C1 segment of cervical spinal cord (tissue), 14 donors: ENCODE measurements at places on chromosomes 12 and 14.

GRCh38 chr14:68469208-68469713 is 323.6 kb downstream of the ZFP36L1 start:
- no peak for DNase-seq

- DNase-seq: no peak
Observed at GRCh38 chr14:71168564-71169427, 261.5 kb downstream of the PCNX1 start.

- DNase-seq: peak; percentile 33
Observed at GRCh38 chr14:58638231-58639197, 752 bp downstream of the DACT1 start.

DNA sequence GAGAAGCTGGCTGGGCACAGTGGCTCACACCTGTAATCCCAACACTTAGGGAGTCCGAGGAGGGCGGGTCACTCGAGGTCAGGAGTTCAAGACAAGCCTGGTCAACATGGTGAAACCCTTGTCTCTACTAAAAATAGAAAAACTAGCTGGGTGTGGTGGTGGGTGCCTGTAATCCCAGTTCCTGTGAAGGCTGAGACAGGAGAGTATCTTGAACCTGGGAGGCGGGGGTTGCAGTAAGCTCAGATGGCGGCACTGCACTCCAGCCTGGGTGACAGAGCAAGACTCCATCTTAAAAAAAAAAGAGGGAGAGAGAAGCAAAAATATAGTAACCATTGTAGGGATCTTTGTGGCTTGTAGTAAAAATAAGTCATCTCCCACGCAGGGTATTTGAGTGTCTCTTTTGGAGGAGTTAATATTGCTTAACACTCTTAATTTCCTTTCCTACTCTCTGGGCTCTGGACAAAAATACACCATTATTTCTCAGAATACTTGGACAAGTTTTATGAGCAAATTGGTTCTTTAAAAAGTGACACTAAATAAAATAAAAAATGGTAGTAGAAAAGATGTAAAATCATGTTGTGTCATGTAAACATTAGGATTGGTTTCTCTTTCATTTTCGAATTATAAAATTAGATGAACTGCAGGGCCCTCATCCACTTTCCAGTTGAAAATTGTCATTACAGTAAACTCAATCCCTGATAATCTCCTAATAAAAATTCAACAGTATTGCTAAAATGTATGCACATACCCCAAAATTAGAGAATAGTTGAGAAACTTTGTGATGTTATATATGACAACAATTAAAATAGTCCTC is 61.1 kb upstream of the C12orf71 start:
- no peak for DNase-seq

- no peak for DNase-seq
Observed at GRCh38 chr14:72552236-72552635, 341.7 kb downstream of the DPF3 start.

- DNase-seq: no peak
Observed at GRCh38 chr14:25237845-25238244, 187.9 kb upstream of the STXBP6 start.

DNA sequence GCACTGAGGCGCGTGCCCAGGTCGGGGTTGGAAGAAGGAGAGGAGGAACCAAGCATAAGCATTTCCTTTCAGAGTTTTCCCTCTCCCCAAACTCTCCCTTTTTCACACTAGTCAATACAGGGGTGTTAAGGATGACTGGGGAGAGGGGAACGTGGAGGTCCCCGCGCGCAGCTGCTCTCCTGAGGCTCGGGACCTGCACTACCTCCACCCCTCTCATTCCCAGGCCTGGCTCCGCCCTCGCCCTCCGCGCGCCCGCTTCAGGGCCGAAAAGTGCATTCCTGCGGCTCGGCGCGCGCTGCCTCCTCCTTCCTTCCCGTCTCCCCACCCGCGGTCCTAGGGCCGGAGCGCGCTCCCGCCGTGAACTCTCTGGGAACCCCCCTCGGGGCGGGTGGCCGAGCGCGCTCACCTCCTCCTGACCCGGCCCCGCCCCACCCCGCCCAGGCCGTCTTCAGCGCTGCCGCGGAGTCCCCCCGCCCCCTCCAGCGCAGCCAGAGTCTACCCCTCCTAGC is 11.3 kb downstream of the RARG start:
- peak; percentile 45 for DNase-seq

GRCh38 chr14:91112194-91112593 is 1.7 kb upstream of the DGLUCY start:
- DNase-seq: no peak

DNA sequence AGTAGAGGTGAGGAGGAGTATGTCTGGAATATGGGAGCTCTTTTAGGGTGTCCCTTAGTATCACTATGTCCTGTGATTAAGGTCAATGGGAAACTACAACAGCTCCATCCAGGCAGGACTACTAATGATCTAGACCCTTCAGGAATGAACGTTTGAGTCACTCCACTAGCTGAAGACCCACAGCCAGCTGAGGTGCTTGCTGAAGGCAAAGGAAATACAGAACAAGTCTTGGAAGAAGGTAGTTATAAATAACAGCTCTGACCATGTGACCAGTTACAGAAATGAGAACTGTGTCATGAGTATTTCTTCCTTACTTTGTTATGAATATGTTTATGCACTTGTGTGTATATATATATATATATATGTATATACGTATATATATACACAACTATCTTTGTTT is 40.5 kb upstream of the USP44 start:
- no peak for DNase-seq

DNA sequence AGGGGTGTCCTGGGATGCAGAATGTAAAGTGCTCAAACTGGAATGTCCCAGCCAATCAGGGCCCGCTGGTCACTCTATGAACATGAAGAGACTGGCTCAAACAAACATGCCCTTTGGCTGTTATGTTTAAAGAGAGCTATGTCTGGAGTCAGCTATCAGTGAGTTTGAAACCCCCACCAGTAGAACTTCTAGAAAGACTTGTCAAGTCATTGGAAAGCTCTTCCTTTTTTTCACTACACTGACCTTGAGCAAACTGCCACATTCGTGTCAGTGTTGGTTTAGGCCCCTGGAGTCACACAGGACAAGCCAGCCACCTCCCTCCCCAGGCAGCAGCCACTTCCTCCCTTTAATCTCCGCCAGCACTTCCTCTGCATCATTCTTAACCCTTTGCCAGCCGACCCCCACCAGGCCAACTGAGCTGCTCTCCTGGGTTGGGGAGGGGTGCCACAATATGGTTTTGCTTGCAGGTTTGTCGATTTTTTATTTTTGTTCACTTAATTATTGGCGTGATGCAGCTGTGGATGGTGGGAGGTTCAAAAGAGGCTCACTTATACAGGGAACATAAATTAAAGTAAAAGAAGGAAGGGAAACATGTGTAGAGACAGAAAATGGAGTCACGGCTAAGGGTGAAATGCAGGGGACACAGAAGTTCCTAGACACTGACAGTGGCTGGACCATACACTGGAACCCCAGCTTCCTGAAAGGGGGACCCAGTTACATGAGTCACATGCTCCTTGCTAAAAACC is 25.3 kb downstream of the CMKLR1 start:
- peak; percentile 30 for DNase-seq

GRCh38 chr12:78240827-78241226 is 410.1 kb downstream of the NAV3 start:
- DNase-seq: no peak

DNA sequence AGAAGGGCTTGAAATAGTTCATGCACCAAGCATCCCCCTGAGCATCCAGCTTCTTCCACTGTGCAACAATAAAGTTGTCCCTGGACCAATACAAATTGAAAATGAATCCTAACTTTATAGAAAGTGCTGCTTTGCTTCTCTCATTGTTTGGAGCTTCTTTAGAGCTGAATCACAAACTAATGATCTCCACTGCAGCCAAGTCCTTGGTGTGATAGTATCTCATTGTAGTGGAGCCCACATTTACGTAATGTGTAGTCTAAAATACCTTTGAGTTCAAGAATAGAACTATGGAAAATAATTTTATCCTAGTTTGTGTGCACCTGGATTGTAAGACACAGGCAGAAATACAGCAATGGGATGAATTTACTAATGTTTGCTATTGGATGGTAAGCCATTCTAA is 319.9 kb downstream of the EGLN3 start:
- DNase-seq: no peak

GRCh38 chr12:62635649-62636048 is 169.0 kb downstream of the MON2 start:
- DNase-seq: no peak

GRCh38 chr14:40386433-40386832 is 954.2 kb upstream of the FBXO33 start:
- DNase-seq: no peak

DNA sequence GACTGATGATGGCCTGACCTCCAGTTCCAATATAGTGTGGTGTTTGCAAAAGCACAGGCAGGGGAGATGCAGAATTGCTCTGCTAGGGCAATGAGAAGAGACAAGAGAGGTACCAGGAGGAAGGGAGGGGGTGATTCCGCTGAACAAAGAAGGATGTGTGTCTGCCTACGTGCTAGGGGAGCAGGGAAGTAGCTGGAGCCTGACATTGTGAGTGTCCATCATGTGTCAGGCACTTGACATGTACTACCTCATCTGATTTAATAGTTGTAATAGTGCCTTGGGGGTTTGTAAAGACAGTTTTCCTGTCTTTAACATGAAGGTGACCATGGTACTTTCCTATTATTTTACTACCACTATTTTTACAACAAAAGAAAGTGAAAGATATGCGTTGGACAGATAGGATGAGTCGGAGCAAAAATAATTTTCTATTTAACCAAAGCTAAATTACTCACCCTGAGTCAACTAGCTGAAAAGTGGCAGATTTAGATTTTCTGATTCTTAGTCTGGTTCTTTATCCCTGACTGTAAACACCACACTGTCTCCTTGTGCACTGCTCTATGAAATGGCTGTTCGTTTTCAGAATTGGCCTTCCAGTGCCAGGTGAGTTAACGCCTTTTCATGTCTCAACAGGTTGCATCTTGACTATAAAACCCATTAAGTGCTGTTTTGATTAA is 33.7 kb upstream of the TEAD4 start:
- no peak for DNase-seq

DNA sequence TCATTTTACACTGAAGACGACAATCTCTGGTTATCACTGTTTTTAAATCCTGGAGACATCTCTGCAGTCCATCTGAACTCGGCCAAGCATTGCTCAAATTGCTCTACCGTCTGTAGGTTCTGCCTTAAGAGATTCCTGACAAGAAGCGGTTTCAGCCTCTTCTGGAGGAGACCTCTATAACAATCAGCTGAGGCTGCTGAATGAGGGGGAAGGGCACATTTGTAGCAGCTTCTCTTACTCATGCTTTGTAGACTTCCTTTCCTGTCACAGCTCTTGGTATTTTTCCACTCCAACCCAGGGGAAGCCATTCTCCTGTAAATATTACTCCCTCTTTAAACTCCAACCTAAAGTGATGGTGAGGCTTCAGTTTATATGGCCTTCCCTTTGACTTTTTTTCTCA is 3.0 kb downstream of the ARG2 start:
- no peak for DNase-seq

DNA sequence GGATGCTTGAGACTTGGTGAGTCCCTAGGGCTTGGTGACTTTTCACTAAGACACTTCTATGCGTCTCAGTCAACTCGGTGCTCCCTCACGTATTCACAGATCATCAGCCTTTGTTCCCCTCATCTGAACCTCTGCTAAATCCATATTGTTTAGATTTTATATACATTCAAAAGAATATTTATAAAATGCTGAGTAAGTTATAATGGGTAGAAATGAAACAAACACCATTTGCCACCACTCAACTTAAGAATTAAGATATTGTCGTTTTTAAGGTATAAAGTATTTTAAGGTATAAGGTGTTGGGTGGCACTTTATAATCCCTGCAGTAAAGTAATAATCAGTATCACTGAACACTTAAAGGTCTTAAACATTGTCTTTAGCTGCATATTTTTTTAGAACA is 103.0 kb downstream of the TTLL5 start:
- no peak for DNase-seq

GRCh38 chr12:66549050-66549389 is 129.9 kb downstream of the GRIP1 start:
- no peak for DNase-seq
